ENCODE measurements at places on chromosomes 2 and 18.

GRCh38 chr2:138007431-138007830 lies 43.2 kb downstream of the HNMT start:
- DNase-seq = no peak

- no peak for DNase-seq
These were observed 147.2 kb upstream of the SPATS2L start for GRCh38 chr2:200159357-200159707.

GRCh38 chr2:45806563-45807358 lies 155.3 kb downstream of the PRKCE start:
- no peak for DNase-seq

DNA sequence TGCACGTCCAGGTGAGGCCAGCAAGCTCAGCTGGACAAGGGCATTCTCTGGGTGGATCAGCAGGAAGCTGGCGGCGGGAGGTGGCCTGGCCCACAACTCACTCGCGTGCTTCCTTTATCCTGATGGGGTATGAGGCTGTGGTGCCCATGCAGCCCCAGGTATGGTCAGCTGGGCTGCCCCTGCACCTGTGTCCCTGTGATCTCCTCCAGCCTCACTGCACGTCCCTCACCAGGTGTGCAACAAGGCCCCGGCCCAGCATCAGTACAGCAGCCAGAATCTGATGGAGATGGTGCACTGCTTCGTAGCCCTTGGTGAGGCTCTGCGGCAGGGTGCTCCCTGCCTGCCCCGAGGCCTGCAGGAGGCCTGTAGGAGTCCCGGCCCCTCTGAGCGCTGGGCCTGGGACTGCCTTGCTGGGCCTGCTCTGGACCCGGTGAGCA lies 17.6 kb downstream of the MROH2A start:
- no peak for DNase-seq

DNA sequence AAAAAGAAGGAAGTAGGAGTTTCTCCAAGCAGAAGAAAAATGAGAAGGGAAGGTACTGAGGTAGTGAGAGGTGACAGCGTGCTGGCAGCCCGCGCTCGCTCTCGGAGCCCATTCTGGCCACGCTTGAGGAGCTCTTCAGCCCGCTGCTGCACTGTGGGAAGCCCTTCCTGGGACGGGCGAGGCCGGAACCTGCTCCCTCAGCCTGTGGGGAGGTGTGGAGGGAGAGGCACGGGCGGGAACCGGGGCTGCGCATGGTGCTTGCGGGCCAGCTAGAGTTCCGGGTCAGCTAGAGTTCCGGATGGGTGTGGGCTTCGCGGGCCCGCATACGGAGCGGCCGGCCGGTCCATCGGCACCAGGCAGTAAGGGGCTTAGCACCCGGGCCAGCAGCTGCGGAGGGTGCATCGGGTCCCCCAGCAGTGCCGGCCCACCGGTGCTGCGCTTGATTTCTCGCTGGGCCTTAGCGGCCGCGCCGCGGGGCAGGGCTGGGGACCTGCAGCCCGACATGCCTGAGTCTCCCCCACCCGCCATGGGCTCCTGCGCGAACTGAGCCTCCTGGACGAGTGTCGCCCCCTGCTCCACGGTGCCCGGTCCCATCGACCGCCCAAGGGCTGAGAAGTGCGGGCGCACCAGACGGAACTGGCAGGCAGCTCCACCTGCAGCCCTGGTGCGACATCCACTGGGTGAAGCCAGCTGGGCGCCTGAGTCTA lies 11.1 kb upstream of the CYS1 start:
- DNase-seq = no peak

- DNase-seq = peak; percentile 85
These were observed 11.8 kb downstream of the GAREM2 start for GRCh38 chr2:26184555-26185303.

DNA sequence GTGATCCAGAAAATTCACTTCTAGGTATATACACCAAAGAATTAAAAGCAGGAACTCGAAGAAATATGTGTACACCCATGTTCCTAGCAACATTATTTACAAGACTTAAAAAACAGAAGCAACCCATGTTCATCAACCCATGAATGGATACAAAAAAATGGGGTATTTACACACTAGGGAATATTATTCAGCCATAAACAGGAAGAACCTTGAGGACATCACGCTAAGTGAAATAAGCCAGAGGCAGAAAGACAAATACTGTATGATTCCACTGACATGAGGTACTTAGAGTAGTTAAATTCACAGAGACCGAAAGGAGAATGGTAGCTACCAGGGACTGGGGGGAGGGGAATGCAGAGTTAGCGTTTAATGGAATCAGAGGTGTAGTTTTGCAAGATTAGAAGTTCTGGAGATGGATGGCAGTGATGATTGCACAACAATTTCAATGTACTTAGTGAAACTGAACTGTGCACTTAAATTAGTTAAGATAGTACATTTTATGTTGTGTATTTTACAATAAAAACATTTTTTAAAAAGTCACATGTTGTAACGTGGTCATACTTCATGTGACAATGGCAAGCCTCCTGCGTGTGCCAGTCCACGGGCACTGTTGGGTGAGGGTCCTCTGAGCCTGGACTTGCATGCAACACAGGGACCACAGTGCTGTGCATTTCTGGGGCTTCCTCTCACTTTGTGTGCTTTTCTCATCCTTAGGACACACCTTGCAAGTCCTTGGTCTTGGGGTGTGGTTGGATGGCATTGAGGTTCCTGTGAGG lies 206.1 kb upstream of the HDAC4 start:
- no peak for DNase-seq

DNA sequence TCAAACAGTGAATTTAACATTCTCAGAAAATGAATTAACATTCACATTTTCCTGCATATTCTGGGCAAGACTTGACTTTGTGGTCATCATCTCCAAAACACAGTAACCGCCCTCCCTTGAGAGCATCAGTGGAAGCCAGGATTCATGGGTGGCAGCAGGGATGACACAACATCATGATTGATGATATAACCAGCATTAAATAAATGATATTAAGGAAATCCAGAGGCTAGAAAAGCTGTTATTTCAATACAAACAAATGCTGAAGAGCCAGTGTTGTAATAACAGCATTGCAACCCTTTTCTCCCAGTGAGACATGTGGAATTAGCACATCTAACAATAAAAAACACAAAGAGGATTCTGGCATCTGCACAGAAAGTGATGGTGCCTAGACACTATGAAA lies 41.1 kb downstream of the CDC42EP3 start:
- no peak for DNase-seq

- no peak for DNase-seq
These were observed 167.9 kb downstream of the TNS1 start for GRCh38 chr2:217834744-217835513.

DNA sequence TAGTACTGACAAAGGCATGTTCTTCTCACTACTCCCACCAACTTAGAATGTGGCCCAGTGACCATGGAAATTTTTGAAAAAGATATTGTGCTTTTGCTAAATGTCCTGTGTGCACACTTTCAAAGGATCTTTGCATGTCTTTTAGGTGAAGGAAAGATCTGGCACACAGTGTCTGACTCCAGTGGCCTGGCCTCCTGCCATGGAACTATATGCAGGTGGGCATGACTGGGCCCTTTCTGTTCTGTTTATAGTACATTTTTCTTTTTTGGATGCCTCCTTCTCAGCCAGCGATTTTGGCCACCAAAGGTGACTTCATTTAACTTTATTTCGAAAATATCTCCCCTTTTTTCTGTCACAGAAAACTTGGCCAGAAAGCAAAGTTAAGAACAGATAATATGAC lies 999.7 kb upstream of the PIK3C3 start:
- DNase-seq = no peak

DNA sequence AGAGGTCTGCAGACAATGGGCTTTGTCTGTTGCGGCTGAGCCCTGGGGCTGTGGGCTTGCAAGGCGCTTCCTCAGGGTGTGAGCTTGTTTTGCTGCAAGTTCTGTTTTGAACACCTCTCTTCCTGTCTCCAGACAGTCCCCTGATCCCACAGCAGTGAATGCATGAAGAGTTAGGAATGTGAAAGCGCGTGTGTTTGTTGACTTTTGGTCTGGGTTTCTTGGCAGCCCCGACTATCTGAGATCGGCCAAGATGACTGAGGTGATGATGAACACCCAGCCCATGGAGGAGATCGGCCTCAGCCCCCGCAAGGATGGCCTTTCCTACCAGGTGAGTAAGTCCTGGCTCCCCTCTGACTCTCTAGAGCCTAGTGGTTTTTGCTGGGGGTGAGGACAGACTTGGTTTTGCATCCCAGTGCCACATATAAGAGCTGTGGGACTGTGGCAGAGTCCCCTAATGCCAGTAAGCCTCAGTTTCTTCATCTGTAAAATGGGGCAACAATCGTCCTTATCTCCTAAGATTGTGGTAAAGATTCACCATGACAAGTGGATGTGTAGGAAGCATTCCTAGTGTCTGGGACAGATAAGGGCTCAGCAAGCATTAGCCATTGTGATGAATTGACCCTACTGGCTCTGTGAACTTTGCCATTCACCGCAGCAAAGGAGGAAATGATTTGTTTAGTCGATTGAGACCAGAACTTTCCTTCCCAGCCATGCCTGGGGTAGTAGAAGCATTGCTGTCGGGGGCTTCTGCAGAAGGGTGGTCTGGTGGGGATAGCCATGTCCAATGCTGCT lies 3.0 kb downstream of the LBH start:
- no peak for DNase-seq

GRCh38 chr2:240329116-240329665 lies 106.3 kb upstream of the GPC1 start:
- no peak for DNase-seq

DNA sequence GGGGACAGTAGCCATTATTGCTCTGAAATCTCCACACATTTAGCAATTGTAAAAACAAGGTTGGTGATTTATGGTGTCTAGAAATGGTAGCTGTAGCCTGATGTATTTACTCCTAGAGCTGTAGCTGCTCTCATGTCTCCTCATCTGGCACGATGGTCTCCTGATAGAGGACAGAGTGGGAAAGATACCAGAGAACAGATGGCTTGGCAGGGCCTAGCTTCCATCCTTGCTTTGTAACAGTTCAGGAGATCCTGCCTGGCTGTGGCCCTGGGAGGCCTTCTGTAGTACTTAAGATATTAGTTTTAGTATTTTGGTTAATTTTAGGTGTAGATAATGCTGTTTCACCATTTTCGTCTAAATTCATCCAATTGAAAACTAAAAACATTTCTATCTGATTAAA lies 6.7 kb downstream of the ATG16L1 start:
- DNase-seq = no peak

DNA sequence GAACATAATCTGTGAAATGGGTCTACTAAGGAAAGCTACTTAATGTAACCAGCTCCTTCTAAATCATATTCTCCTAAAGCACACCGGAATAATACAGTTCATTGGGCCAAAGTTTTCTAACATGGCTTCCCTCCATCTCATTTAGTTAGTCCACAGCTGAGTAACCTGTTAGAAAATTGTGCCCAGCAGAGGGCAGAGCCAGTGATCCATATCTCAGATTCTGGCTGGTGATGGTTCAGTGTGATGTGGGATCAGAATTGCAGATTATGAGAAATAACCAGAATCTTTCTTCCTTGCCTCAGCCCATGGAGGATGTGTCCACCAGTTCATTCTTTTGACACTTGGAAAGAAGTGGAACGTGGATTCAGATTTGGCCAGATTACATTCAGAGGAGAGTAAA lies 9.4 kb upstream of the CTLA4 start:
- no peak for DNase-seq

- no peak for DNase-seq
These were observed 163.0 kb downstream of the DDX1 start for GRCh38 chr2:15754703-15755099.

GRCh38 chr2:72780477-72780876 lies 45.4 kb downstream of the EXOC6B start:
- DNase-seq = no peak

GRCh38 chr2:170155022-170155722 lies 22.8 kb upstream of the MYO3B start:
- no peak for DNase-seq

DNA sequence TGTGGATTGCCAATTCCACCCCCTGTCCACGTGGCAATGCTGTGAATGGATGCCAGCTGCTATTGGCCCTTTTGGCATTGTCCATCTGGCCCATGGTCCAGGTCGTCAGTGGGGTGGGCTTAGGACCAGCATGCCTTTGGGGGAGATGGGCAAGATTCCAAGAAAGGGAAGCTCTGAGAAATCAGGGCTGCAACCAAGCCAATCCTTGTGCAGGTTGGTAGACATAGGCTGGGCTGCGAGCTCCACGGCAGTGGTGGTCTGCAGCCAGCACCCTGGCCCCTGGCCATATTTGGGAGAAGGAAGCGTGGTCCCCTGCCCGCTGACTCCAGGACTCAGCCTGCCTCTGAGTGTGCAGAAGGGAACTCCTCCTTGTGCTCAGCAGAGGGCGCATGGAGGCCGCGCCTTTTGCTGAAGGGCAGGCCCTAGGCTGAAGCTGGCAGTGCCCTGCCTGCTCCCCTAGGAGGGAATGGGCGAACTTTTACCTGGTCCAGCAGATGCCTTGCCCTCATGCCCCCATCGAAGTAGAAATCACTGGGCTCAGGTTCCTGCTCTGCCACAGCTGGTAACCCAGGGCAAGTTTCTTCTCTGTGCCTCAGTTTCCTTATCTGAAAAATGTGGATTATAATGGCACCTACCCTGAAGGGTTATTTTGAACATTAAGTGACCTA lies 5.4 kb downstream of the SPR start:
- DNase-seq = peak; percentile 25

GRCh38 chr2:208488686-208489564 lies 82.3 kb downstream of the PTH2R start:
- no peak for DNase-seq

GRCh38 chr2:216206041-216206703 lies 97.0 kb downstream of the XRCC5 start:
- no peak for DNase-seq
